ENCODE measurements at places on chromosomes 3 and 15. TPM values are rescaled to one million over a fixed set of nuclear protein-coding genes. Genes with fewer than 3 reads are reported as not detected.

DNA sequence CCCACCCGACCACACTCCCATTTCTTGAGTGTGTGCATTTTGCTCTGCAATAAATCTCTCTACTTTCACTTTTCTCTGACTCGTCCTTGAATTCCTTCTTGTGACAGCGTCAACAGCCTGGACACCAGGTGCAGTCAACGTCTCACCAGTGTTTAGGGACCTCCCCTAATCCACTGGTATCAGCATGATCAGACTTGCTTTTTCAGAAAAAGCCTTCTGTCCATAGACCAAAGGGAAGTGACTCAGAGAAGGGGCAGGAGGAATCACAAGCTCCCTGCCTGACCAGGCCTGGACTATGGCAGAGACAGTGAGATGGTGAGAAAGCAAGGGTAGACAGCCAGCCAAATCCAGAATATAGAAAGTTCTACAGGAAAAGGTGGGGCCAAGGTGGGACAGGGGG is 15.5 kb downstream of the CCR5 start:
- no peak for DNase-seq

DNA sequence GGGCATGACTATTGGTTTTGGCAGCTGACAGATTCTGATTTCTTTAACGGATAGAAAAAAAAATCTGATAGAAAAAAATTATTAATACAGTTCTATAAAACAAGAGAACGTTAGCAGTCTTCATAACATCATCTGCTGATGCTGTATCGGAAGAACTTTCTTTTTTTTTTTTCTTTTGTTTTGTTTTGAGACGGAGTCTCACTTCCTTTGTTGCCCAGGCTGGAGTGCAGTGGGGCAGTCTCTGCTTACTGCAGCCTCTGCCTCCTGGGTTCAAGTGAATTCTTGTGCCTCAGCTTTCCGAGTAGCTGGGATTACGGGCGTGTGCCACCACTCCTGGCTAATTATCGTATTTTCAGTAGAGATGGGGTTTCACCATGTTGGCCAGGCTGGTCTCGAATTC is 271.2 kb upstream of the DPPA4 start:
- no peak for DNase-seq

GRCh38 chr15:74378848-74379247 is 11.4 kb upstream of the CYP11A1 start:
- DNase-seq = peak; percentile 50

DNA sequence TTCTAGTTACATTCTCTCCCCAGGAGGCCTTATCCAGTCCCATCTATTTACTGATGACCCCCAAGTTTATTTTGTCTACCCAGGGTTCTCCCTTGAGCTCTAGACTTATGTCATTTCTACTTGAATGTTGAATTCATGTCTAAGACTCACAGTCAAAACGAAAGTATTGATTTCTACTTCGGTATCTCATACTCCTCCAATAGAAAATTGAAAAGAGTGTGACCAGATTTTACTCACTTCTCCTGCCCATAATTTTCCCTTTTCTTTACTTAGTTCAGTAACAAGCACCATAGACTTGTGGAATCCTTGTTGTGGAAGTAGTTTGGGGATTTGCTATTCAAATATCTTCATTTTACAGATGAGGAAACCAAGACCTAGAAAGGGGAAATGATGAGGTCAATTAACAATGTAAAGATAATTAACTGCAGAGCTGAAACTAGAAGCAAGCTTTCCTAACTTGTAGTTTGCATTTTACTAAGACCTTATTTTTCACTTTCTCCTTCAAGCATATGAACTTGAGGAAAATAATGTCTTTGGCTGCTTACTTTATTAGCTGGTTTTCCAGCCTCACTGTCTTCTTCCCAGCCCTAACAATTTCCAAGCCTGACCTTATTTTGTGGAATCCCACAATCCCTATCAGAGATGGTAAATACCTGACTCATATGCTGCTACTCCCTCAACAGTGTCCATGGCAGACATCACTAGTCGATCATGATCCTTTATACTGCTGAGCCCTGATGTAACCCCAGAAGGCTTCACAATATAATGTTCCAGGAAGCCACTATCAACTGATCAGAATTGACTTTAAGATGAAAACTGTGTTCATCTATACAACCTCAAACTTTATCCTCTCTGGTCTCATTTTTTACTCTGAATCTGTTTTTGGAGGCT is 123.9 kb upstream of the AGBL1 start:
- no peak for DNase-seq

CCDC13 gene
- 0.53 TPM for polyA plus RNA-seq

DNA sequence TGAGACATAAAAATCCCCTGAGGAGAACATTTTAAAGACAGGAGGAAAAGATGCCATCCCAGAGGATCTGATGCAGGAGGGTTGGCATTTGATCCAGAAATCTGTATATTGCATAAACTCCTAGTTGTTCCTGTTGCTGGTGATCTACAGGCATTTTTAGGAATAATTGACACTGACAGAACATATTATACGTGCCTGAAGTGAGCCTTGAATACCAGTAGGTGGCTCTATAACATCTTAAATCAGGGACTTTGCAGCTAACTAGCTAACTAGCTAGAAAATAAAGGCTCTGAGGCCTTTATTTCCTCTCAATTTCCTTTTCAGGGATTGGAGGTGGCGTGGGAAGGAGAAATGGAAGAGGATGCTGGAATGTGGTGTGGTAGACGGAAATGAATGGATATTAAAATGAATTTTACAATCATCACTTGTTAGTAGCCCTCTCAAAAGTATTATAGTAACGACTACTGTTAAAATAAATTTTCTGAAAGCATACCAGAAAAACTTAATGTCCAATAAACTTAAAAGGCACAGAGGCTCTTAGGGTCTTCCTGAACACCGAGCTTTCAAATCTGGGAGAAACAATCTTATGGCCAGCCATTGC is 73.8 kb upstream of the ZBED2 start:
- peak; percentile 64 for DNase-seq

BCHE gene
- not detected for polyA plus RNA-seq

DNA sequence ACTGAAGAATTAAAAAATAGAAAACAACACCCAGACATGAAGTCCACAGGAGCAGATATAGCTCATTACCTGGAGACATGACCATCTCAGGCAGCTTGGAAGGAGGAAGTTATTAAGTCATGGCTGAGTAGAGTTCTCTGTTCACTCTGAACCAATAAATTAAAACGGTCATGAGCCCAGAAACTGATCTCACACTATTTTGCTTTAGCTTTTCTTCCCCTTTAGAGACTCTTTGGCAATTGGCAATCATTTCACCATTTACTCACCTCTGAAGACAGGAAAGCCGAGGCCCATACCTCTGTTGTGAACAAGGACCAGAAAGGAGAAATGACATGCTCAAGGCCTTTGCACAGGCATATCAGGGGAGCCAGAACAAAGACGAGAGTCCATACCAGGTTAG is 26.6 kb downstream of the CLDN18 start:
- DNase-seq = no peak

DOCK3 gene
- polyA plus RNA-seq = 0.06 TPM

GRCh38 chr3:127732879-127733350 is 60.2 kb downstream of the ABTB1 start:
- DNase-seq = peak; percentile 23
